Mammary epithelial cell (primary cell): ENCODE measurements at places on chromosomes 12 and 14.
A peak's percentile ranks its signal among the peaks of the same experiment; 100 is the strongest.

- peak; percentile 83 for DNase-seq
These were observed 5.9 kb upstream of the PRPH start for GRCh38 chr12:49288922-49289555.

GRCh38 chr14:24079491-24080141, 8.3 kb downstream of the CPNE6 start:
- no peak for DNase-seq

DNA sequence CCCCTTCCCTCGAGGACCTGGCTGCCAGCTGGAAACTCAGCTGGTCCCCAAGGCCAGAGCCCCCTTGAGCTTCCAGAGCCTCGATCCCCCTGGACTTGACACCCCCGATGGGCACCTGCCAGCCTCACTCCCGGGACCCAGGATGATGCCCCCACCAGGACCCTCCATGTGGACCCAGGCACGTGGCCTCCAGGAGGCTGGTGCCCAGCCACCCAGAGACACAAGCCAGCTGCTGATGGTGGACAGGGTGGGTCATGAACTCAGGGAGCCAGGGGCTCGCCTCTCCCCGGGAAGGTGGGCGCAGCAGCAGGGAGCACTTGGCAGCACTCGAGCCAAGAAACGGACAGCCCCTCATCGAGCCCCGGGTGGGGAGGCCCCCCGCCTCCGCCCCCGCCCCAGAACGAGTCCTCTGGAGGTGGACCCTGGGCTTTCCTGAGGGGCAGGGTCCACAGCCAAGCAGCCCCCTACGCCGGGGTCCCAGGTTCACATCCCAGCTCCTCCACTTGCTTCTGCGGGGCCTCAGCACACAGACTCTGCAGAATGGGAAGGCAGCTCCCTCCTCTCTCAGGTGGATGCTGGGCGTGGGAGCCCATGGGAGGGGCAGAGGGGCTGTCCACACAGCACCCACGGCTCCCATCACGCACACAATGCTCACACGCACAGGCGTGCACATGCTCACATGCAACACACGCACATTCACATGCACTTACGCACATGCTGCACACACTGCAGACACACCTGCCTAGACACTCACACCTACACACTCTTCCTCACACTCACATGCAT, 12.1 kb downstream of the C14orf180 start:
- no peak for DNase-seq

- DNase-seq = peak; percentile 84
These were observed 52.2 kb downstream of the GOLGA5 start for GRCh38 chr14:92846162-92846897.

DNA sequence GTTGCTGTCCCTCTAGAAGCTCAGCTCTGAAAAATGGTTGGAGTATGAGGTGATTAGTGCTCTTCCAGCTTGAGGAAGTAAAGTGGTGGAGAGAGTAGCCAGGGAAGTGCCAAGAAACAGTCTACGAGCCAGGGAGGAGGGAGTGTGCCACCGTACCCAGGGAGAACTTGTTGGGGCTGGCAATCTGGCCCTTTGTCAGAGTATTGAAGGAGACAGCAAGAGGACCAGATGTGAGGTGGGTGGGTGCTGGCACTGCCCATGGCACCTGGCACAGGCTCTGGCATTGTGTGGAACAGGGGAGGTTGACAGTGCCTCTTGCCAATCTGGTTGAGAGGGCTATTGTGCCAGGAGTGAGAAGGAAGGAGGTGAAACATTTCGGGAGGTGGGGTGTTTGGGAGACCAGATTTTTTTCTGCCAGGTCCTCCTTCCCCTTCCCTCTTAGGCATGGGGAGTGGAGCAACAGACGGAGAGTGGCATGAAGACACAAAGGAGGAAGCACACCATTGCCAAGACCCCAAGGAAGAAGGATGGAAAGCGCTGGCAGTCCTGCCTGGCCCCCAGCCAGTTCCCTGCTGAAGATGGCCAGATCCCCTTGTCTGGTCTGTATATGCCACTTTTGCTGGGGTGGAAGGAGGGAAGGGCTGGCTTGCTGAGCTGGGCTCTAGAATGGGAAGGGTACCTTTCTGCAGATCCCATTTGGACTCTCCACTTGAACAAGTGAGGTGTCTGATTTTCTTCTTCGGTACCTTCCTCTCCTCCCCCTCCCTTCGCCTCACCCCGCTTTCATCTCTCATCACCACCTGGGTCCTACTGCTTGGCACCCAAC, 37.5 kb downstream of the ZFHX2 start:
- no peak for DNase-seq

GRCh38 chr14:75032939-75033338, 18.3 kb downstream of the MLH3 start:
- no peak for DNase-seq

GRCh38 chr12:84117190-84117589, 795.4 kb downstream of the SLC6A15 start:
- no peak for DNase-seq

DNA sequence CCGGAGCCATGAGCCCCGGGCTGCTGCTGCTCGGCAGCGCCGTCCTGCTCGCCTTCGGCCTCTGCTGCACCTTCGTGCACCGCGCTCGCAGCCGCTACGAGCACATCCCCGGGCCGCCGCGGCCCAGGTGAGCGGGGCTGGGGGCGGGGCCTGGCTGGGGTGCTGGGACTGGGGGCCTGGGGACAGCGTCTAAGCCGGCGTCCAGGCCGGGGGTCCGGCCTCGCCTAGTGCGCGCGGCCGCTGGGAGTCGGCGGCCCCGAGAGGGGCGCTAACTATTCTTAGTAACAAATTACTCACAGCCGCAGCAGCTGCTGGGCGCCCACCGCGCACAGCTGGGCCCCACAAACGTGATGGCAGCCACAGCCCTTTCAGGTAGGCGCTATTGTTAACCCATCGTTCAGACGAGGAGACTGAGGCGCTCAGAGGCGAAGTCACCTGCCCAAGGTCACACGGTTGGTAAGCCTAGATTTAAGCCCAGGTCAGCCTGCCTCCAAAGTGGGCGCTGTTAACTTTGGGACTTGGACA, 374 bp downstream of the CYP46A1 start:
- peak; percentile 6 for DNase-seq
